ENCODE measurements at places on chromosomes 4 and X.

DNA sequence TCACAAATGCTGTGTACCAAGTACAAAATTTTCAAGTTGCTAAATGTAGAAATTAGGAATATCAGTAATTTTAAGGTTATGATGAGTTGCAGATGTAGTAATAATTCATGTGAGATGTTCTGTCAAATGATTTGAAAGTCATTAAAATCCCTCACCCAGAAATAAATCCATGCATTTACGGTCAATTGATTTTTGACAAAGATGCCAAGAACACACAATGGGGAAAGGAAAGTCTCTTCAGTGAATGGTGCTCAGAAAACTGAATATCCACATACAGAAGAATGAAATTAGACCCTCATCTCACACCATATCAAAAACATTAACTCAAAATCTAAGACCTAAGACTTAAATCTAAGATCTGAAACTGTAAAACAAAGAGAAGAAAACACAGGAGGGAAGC is 12.9 kb upstream of the BMPR1B start:
- no peak for DNase-seq

- DNase-seq: no peak
These were observed 181.6 kb downstream of the PCDH7 start for GRCh38 chr4:30901461-30902451.

- DNase-seq: no peak
These were observed 246.3 kb upstream of the TAPT1 start for GRCh38 chr4:16472537-16472936.

DNA sequence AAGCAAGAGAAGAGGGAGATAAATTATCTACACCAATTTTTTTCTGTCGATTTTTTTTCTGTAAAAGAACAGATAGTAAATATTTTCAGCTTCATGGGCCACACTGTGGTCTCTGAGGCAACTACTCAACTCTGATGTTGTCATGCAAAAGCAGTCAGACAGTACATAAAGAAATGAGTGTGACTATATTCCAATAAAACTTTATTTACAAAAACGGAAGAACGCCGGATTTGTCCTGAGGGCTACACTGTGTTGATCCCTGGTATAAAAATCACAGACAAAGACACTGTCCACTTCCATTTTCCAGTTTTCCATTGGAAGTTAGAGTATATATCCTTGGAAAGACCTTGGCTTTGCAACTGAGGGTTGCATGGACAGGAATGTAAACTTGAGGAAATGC is 18.0 kb downstream of the GPR143 start:
- no peak for DNase-seq

DNA sequence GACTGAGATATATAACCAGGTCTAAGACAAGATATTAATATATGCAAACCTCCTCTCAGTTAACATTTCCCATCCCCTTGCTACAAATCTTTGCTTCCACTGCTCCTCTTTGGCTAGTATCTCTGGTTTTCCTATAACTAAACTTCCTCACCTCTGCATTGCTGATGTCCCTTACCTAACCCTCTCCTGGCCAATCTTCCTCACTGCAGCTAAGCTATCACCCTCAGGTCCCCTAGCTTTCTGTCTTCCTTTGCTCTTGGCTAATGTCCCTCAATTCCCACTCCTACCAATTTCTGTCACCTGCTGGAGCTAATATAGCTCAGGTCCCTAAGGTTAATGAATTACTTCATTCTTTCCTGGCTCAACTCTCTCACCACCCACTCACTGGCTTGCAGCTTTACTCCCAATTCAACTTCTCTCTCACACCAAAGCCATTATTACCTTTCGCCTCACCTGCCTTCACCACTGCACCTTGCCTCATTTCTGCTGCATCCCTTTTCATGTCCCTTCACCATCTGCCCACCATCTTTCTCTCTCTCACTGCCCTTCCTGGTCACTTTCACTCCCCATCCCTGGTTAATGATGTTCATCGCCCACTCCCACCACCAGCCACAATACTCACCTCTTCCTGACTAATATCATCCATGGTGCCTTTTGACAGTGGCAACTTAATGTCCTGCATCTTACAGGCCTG is 26.7 kb downstream of the SMC1A start:
- no peak for DNase-seq

DNA sequence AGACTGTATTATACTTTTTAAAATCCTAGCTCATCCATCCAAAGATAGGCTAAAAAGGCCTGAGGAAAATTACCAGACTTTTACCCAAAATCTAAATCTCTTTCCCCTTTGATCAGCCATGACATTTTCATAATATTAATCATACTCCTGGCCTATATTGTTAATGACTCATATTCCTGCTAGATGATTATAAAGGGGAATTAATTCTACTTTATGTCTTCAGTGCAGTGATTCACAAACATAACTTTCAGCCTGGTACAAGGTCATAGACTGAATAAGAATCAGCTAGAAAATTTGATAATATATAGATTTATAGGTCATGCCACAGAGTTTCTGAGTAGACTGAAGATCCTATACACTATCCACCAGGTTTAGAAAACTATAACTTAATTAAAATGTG is 1905.4 kb downstream of the C4orf33 start:
- no peak for DNase-seq

- DNase-seq: no peak
These were observed 327.4 kb downstream of the RPA4 start for GRCh38 chrX:97211070-97211469.

GRCh38 chr4:25859429-25860148 is 3.2 kb downstream of the SEL1L3 start:
- DNase-seq: no peak

DNA sequence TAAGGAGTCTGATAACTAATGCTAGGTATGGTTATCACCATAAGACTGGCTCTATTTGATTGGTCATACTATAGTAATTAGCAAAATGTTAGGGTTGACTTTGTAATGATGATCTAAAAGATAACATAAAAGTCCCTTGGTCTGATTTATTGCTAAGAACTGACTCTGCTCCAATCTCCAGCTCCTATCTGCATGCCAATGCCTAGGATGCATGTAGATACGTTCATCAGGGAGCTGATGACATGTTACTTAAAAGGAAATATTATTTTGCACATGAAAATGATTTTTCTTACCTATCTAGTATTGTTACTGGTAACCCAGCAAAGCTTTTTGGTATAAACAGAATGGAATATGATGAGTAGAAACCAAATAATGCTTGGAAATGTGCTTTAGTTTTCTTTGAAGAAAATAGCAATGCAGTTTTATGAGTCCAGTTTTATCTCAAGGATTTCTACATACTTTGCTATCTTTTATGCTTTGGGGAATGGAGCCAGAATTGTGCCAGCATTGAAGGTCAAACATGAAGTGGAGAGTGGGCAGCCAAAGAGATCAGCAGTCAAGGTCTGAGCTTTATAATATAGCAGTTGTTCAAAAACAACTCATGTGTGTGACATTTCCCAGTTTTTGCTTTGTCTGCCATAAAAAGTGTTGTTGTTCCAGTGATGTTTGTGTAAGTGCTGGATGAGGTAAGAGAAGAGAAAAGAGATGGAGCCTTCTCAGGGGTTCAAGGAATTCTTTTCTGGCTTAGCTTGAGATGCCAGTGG is 121.0 kb downstream of the ARHGAP24 start:
- no peak for DNase-seq

DNA sequence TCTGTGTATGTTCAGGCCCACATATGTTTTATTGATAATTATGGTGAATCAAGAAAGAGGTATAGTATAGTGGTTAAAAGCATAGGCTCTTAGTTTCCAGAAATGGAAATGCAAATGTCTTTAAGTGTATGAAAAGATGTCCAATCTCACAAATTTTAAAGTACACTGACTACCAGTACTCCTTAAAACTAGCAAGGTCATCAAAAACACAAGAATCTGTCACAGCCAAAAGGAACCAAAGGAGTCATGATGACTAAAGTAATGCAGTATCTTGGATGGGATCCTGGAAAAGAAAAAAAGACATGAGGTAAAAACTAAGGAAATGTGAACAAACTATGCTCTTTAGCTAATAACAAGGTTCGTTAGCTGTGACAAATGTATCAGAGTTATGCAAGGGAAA is 661 bp upstream of the RBM41 start:
- DNase-seq: no peak

DNA sequence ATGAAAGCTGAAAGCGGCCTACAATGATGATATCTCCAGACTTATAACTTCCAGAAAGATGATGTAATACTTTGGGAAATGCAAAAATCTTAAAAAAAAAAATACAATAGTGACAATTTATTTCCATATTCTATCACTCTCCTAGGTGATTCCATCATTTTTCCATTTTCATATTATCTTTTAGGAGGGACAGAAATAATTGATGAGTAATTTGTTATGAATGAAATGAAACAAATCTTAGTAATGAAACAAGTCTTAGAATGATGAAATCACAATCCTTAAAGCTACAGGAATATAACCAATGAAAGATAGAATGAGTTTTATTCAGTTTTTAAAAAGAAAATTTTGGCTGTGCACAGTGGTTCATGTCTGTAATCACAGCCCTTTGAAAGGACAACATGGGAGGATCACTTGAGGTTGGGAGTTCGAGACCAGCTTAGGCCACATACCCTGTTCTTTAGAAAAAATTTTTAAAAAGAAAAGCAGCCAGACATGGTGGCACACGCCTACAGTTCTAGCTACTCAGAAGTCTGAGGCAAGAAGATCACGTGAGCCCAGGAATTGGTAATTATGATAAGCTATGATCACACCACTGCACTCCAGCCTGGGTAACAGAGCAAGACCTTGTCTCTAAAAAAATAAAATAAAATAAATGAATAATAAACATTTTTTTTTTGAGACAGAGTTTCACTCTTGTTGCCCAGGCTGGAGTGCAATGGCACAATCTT is 21.7 kb downstream of the CLOCK start:
- DNase-seq: no peak

GRCh38 chrX:118536204-118536603 is 40.6 kb downstream of the DOCK11 start:
- DNase-seq: no peak

DNA sequence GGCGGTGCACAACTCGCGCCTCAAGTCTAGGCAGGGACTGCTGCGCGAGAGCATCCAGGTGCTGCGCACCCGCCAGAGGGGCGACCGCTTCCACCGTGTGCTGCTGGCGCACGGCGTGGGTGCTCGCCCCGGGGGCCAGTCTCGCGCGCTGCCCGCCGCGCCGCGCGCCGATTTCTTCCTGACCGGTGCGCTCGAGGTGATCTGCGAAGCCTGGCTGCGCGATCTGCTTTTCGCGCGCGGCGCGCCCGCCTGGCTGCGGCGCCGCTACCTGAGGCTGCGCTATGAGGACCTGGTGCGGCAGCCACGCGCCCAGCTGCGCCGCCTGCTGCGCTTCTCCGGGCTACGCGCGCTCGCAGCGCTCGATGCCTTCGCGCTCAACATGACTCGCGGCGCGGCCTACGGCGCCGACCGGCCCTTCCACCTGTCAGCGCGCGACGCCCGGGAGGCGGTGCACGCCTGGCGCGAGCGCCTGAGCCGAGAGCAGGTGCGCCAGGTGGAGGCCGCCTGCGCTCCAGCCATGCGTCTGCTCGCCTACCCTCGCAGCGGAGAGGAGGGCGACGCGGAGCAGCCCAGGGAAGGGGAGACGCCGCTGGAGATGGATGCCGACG is 1.3 kb downstream of the CHST7 start:
- no peak for DNase-seq

GRCh38 chrX:24520472-24520871 is 55.4 kb downstream of the PDK3 start:
- DNase-seq: no peak

GRCh38 chrX:38768079-38768478 is 33.2 kb upstream of the MID1IP1 start:
- DNase-seq: no peak

GRCh38 chr4:3512719-3513118 is 19.5 kb downstream of the LRPAP1 start:
- no peak for DNase-seq

GRCh38 chrX:9341291-9342201 is 123.3 kb upstream of the TBL1X start:
- peak; percentile 31 for DNase-seq

DNA sequence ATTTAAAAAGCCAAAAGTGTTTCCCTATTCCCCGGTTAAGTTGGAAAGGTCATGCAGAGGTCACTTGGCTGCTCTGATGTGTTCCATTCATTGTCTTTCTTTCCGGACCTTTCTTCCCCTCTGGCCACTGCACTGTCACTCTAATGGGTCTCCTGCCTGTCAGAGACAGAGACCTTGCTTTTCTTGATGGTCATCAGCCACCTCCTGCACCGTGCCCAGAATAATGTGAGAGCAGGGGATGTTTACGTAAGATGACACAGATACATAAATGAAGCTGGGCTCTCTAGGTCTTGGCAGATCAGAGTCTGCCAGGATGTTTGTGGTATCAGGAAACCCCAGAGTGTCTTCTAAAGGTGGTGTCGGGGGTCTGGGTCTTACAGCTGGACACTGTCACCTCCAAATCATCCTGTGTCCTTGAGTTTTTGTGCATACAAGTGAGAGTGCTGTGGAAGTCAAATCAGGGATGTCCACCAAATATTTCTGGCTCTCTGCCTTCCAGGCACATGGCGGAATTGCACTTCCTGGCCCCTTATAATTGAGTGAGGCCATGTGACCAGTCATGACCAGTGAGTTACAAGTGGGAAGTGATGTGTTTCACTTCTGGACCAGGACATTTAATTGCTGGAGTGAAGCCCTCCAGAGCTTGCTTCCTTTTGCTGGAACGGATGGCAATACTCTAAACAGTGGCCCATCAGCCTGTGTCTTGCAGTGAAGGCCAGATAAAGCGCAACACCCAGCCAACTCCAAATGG is 130.6 kb upstream of the ATP6AP2 start:
- no peak for DNase-seq

- DNase-seq: no peak
These were observed 90.1 kb downstream of the IRF2 start for GRCh38 chr4:184384056-184384809.

DNA sequence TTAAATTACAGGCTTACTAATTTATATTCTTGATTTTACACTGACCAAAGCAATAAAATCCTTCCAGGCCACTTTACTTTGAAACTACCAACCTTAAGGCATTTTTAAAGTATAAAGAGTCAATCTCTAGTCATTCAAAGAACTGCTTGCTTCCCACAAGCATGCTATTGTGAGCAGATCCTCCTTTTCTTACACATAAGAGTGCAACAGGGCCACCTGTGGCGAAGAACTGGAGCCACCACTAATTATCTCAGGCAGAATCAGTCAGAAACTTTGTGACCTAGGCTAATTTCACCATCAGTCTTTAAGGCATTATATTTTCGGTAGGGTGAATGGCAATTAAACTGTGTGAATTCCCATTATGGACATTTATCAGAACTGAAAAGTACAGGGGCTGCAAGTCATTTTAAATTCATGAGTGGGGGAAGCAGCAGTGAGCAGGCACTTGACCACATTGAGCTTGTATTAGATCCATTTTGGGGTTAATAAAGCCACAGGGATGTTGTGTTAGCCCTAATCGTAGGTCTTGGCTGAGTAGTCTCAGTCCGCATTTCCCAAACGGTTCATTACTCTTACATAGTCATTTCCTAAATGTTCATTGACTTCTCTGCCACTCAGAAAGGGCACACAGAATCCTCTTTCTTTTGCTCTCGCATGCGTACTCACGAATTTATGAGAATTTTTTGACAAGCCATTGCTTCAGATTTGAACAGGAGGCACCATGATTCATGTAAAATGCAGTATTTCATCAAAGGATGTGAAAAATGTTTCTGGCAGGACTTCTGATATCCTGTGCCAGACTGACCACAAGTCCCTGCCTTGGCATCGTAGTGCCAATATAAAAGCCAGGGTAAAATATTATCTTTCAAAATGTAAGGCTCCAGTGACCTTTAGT is 39.8 kb downstream of the NPY2R start:
- DNase-seq: no peak

- DNase-seq: no peak
These were observed 19.6 kb downstream of the CCNG2 start for GRCh38 chr4:77176640-77177039.
